Activated CD4-positive, alpha-beta T cell treated with anti-CD3 and anti-CD28 coated beads, Interleukin-2, amount 50 U/mL, for 4 hours (primary cell): ENCODE measurements at places on chromosomes 2 and 18.

GRCh38 chr18:69444221-69444620, 43.5 kb downstream of the DOK6 start:
- DNase-seq, result no peak

- DNase-seq, result no peak
Observed at GRCh38 chr2:12442476-12442847, 274.3 kb upstream of the TRIB2 start.

DNA sequence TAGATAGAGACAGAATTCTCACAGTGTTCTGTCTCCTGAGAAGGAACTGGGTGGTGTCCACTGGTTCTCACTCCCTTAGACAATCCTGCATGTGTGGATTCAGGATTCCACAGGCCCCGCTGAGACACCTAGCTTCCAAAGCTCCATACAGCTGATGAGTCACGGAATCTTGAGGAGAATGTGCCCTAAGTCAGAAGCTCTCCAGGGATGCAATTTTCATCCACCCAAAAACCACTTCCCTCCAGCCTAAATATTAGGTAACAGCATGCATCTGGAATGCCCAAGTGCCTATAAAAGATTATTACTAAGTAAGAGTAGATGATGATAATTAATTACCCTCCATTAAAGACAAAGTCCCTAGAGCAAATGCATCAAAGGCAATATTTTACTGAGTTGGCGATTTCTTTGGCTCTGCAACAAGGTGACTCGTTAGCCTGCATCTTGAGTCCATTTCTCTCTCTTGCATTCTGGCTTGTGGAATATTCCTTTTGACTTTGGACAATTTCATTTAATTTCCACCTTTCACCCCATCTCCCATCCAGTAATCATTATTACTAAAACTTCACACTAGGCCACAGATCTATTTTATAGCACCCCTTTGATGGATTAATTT, 475.1 kb downstream of the TNS1 start:
- DNase-seq, result no peak

GRCh38 chr2:112006076-112006410, 49.0 kb upstream of the TMEM87B start:
- DNase-seq, result no peak

- DNase-seq, result peak; percentile 12
Observed at GRCh38 chr2:119106301-119106897, 52.2 kb downstream of the C1QL2 start.

DNA sequence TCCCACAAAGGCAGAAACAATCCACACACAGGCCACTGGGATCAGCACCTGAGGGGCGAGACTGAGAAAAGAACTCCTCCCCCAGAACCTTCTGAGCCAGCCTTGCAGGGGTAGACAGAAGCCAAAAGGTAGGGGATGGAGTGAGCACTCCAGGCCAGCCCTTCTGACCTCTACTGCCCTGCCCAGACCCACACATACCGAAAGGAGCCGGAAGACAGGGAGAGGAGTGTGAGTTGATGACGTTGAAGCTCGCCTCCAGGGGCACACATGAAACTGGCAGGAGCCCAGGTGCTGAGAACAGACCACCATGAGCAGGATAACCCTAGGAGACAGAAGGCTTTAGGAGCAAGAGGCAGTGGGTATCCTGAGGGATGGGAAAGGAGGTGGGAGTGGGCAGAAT, 1.8 kb downstream of the SLC23A3 start:
- no peak for DNase-seq

GRCh38 chr2:36441816-36442215, 86.2 kb downstream of the CRIM1 start:
- DNase-seq, result no peak

DNA sequence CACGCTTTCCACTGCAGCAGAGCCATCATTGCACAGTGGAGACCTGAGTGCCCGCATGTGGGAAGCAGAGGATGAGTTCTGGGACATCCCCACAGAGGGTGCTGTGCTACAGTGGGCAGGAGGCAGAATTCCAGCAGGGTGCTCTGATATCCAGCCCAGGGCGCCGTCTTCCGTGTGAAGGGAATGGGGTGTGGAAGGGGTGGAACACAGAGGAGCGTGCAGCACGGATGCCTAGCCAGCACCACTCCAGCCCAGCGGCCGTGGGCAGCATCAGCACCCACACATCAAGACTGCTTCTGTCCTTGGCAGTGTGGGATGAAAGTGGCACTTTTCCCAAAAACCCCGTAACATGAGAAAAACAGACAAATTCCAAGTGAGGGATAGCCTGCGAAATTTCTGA, 134.3 kb downstream of the ZNF236 start:
- no peak for DNase-seq

DNA sequence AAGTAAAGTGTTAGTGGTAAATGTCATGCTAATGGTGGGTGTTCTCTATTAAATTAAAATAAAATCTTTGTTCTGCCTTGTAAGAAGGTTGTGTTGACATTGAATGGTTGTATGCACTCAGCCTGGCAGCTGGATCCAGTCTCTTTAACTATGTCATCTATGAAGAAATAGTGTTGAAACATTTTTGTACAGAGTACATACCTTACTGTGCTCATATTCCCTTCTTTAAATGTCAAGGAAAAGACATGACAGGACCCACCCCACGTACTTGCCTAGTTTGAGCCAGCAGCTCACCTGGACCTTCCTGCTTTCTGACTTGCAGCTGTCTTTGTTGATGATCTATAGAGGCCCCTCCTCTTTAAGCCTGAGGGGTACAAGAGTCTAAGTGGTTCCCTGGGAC, 85.6 kb upstream of the ST3GAL5 start:
- no peak for DNase-seq

DNA sequence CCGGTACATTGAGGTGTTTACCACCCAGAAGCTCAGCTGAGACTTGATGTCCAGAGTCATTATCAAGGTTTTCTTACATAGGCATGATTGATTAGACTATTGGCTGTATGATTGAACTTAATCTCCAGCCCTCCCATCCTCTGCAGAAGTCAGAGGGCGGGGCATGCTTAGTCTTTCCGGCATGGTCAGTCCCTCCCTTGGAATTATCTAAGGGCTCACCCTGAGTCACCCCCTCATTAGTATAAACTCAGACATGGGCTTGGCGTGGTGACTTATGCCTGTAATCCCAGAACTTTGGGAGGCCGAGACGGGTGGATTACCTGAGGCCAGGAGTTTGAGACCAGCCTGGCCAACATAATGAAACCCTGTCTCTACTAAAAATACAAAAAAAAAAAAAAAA, 243.9 kb downstream of the VAPA start:
- no peak for DNase-seq

GRCh38 chr2:46097714-46098480, 199.3 kb upstream of the EPAS1 start:
- DNase-seq, result no peak

DNA sequence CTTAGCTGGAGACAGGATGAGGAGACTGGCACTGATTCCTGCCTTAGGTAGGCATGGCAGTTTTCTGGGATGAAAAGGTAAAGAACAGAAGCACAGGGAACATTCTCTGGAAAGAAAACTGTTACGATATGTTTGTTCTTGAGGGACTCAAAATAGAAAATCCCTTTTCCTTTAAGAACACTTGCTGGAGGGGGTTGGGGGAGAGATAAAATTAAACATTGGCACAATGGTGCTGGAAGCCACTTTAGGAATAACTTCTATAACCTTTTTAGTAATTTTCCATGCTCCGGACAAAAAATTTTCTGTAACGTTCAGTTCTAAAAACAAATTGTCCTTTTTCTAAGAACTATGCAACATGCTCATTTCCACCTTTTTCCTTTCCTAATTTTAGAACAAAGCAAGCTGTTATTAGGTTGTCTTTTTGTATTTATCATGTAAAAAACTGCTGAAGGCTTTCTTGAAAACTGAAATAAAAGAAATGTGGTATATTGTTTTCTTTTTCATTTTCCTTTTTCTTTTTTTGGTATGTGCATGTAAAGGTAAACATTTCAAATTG, 343.8 kb downstream of the EPHA4 start:
- no peak for DNase-seq

DNA sequence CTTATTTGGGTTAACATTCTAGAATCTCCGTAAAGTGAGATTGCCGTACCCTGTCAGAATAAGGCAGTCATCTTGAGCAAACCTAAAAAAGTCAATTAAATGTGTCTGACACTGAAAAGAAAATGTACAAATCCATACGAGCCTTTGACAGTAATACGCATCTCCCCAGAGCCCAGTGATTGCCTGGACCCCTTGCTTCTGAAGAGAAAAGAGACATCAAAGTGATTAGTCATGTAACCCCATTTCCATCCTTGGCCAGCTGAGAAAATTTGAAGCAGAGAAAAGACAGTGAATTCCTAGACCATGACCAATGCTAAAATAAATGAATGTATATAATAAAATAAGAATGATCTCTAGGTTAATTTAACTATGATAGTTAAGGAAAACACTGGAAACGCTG, 1499.4 kb downstream of the SUCLG1 start:
- no peak for DNase-seq

GRCh38 chr2:176471949-176472348, 202.7 kb downstream of the MTX2 start:
- DNase-seq, result no peak

- DNase-seq, result no peak
Observed at GRCh38 chr2:26905341-26906198, 57.6 kb downstream of the DPYSL5 start.

GRCh38 chr2:232353096-232353495, 25.5 kb upstream of the ALPP start:
- DNase-seq, result no peak

DNA sequence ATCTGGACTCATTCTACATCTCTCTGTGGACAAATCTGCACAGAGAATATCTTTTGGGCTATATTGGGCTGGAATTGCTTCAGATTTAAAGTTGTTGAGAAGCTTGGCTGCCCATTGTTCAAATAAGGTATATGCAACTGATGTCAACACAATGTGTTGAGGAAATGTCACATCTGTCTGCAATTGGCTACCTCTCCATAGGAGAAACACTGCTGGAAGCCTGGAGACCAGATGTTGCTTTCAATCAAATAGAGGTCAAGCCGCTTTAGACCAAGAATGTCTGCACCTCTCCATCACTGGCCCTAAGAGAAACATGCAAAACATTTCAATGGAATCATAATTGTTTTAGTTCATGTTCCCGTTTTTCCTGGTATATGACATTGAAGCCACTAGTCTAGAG, 720.2 kb downstream of the SLC4A3 start:
- no peak for DNase-seq

DNA sequence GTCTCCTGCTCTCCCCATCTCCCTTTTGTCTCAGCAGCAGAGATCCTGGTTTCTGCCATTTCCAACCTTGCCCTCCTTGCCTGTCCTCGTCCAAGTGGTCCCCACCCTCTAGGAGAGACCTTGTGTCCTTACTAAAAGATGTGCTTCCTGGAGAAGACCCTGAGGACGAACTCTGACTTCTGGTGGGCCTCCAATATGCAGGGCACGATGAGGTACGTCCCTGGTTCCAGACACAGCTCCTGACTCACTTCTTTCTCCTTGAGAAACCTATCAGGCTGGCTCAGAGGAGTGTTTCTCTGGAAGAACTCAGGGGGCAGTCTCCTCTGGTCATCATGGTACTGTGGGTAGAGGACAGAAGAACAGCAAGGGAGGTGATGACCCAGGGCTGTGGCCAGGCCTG, 28.2 kb downstream of the CAPN14 start:
- DNase-seq, result no peak

GRCh38 chr2:196410008-196410407, 229.5 kb upstream of the CCDC150 start:
- DNase-seq, result no peak

DNA sequence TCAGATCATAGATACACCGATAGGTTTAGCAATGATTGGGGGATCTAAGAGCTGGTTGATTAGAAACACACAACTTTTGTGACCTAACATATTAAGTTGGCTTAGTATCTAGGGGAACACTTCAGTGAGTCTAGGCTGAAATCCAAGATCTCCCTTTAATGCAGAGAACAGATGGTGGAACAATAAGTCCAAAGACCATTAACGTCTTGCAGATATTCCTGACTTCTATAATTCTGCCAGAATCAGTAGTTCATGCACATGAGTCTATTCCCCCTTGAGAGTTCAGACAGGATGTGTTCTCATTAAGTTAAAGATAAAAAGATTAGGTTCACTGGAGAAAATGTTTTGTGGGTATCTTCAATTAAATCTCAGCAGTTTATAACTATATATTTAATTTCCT, 506.5 kb downstream of the TSN start:
- DNase-seq, result no peak

DNA sequence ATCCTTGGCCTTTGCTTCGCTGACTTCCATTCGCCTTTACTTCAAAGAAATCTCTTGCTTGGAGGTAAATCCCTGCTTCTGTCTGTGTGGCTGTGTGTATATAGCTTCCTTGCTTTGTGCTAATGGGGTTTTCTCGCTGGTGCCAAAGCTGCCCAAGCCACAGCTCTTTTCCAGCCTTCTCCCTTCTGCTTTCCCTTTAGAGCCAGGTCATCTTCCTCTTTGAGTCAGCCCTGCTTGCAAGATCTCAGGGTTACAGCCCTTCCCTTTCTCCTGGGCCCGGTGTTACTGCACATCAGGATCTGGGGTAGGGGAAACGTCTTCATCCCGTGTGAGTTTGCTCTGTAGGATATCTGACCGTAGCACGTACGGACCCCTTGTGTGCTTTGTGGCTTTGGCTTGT, 19.1 kb downstream of the EIF4E2 start:
- no peak for DNase-seq

DNA sequence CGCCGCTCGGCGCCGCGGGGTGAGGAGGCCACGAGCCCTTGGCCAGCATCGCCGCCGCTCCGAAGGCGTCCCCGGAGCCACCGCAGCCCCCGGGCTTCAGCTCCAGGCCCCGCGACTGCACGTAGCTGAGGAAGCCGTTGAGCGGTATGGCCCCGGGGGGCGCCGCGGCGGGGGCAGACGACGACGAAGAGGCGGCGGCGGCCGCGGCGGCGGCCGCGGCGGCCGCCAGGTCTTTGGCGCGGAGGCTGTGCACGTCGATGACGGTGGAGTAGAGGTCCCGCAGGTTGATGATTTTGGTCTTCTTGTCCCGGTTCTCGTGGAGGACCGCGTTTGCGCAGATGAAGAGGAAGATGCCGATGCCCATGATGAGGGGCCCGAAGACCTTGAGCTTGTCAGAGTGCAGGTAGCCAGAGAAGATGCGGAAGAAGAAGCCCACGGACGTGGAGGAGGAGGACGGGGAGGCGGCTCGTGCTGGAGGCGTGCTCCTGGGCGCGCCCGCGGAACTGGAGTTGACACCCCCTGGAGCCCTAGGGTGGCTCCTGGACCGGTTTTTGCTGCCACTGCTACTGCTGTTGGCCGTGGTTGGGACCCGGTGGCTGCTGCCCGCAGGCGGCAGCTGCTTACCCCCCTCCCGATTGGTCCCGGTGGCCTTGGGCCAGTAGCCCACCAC, 4.0 kb downstream of the TMEM200C start:
- no peak for DNase-seq

GRCh38 chr2:230869914-230870543, 5.3 kb downstream of the ITM2C start:
- DNase-seq, result no peak

DNA sequence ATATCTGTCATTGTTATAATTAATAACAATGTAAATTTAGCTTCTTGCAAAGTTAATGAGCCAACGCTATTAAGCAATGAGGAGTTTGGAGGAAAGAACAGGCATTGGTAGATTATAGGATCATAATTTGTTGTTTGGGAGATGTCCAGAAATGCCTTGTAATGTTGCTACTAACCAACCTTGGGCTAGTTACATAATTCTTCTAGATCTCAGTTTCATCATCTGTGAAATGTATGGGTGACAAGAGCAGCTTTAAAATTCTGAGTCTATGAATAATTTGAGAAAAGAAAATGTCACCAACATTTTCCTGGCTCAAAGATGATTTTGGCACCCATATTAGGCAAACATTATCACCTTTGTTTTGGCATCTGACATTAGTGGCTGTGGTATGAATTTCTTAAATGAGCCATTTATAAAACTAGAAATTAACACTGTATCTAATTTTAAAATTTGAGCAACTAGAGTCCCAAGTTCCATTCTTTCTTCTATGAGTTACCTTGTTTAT, 2.9 kb downstream of the TMEM178A start:
- no peak for DNase-seq
